Activated T-cell treated with anti-CD3 and anti-CD28 coated beads, Interleukin-2, amount 50 U/mL, for 4 hours (primary cell): ENCODE measurements at places on chromosomes 6 and 20. TPM values are rescaled to one million over a fixed set of nuclear protein-coding genes. Genes with fewer than 3 reads are reported as not detected.

DNA sequence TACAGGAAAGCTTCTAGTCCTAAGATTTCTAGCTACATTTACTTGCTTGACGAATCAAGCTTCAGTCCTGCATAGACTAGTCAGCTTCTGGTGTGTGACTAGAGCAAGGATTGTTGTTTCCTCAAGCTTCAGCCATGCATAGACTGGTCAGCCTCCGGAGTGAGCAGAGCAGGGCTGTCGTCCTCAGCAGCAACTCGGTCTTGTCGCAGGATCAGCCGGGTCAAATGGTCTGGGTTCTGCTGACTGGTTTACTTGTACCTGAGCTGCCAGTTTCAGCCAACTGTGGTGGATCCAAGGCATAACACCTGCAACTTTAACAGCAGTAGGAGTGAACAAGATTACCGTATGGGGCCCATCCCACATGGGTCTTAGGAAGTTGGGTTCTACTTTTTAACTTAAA is 10.8 kb upstream of the GMPR start:
- DNase-seq: no peak

DNA sequence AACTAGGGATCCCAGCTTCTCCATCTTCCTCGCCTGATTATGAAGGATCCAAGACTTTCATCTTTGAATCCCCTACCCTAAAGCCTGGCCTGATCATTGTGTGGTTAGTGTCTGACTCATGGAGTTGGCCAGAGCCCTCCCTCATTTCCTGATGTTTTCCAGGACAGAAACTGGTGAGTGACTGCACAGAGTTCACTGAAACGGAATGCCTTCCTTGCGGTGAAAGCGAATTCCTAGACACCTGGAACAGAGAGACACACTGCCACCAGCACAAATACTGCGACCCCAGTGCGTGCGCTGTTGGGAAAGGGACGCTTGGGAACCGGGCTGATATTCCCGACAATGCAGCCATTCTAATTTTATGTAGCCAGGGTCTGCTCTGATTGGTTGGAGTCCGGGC is 4.0 kb downstream of the CD40 start:
- no peak for DNase-seq

Gene CCN6
- 0.90 TPM for total RNA-seq

Gene CFAP61
- not detected for total RNA-seq

DNA sequence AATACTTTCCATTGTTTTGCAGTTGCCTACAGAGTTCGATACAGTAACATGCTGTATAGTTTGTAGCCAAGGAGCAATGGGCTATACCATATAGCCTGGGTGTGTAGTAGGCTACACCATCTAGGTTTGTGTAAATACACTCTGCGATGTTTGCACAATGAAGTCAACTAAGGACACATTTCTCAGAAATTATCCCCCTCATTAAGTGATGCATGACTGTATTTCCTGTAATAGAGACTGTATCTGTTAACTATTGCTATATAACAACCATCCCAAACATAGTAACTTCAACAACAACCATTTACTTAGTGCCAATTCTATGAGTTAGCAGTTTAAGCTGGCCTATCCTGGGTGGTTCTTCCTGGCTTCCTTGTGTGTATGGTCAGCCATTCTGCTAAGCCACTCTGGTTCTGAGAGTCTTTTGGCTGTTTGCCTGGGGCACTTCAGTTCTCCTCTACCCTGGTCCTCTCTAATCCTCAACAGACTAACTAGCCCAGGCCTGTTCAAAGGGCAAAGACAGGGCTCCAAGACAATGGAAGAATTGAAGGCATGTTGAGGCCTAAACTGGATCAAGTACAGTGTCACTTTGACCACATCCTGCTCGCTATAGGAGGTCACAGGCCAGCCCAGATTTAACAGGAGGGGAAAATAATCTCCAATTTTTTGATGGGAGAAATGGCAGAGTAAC is 124.0 kb downstream of the PLCB1 start:
- no peak for DNase-seq

GRCh38 chr20:1473246-1474220 is 6.9 kb upstream of the NSFL1C start:
- DNase-seq: no peak

- DNase-seq: no peak
Measured at GRCh38 chr6:168067081-168067759, 11.8 kb downstream of the FRMD1 start.

Gene HAO1
- total RNA-seq: not detected

DNA sequence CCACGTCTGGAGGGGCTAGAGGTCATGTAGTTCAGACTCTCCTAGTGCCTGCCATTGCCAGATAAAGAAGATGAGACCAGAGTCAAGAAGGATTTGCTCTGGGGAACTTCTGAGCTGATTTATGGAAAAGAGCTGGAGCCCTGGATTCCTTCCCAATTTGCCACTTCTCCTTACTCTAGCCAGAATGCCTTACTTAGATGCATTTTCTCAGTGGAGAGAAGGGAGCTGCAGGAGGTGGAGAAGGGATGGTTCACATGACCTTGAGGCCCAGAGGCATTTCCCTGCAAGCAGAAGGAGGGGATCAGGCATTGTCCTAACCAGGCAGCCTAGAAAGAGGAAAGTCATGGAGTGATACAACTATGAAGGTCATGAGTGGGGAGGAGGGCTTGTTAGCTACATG is 122.2 kb downstream of the UNC5CL start:
- no peak for DNase-seq

DNA sequence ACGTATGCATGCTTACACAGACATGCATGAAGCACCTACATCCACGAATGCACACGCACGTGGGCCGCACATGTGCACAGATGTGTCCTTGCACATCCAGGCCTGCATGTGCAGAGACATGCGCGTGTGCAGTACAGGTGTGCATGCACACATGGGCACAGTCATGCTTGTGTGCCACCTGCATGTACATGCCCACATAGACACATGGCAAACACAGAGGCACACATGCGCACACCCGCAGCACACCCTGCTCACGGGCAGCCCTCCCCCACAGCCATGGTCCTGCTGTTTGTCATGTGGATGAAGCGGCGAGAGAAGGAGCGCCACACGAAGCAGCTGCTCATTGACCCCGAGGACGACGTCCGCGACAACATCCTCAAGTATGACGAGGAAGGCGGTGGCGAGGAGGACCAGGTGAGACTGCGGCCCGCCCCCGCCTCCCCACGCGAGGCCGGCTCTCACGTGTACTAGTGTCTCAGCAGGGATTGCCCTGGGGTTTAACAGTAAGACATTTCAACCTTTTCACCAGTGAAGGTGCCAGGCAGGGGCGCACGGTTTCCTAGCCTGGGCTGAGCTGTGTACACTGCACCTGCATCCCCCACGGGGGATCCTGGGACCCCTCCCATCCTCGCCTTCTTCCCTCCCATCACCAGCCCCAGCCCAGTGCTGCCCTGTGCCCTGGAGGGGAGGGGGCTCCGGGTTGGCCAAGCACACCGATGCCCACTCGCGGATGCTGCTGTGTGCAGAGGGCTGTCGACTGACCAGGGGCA is 132.8 kb downstream of the TAF4 start:
- no peak for DNase-seq

- peak; percentile 18 for DNase-seq
Measured at GRCh38 chr6:26556263-26557070, 18.3 kb downstream of the HMGN4 start.

DNA sequence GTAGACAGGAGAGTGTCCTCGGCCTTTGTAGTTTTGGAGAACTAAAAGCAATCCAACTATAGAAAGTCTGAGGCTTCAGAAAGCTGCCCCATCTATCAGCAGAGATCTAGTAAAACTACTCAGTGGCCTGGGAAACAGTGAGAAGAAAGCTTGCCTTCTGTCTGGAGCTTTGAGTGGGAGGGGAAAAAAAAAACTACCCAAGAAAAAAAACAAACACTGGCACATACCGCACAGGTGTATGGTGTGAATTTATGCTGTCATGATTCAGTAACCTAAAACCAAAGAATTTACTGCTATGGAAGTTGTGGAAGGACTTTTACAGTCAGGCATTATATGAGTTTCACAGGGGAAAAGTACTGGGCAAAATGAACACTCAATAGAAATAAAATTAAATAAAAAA is 280.5 kb downstream of the ADGRB3 start:
- DNase-seq: no peak
